ENCODE measurements at places on chromosomes 3 and 15.

DNA sequence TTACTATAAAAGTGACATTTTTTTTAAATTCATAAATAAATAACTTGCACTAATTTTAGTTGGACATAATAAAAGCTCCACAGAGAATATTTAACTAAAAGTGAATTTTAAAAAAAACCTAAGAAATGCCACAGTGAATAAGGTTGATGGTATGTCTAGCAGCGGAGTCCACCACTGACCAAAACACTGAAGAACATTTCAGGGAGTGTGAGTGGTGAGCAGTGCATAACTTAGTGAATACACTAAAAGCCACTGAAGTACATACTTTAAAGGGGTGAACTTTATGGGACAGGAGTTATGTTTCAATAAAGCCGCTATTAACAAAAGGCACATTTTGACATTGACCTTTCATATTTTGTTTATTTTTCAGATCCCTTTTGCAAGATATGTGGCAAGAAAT, 32.3 kb downstream of the SRP14 start:
- DNase-seq: no peak

DNA sequence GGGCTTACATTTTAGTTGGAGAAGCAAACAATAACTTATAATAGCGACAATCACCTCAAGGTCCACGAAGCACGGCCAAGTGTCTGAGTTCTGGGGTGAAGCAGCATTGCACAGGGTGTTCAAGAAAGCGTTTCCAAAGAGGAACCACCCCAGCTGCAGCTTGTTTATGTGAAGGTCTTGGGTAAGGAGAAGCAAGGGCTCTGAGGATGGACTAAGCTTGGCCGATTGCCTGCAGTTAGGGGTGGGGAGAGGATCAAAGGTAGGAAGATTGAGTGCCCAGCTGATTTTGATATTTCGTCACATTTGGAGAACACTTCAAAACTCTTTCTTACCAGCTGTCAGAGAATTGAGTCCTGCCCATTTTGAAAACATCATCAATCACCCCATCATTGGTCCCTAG, 321.6 kb upstream of the DNAJC19 start:
- no peak for DNase-seq

- DNase-seq: no peak
Measured at GRCh38 chr15:32884146-32884545, 166.3 kb downstream of the GREM1 start.

- no peak for DNase-seq
Measured at GRCh38 chr15:68592544-68592943, 13.8 kb downstream of the CORO2B start.

- DNase-seq: no peak
Measured at GRCh38 chr15:44489464-44489863, 47.5 kb upstream of the EIF3J start.

GRCh38 chr15:35755237-35755802, 209.4 kb upstream of the DPH6 start:
- no peak for DNase-seq

GRCh38 chr15:20358779-20359414, 182.7 kb downstream of the GOLGA6L6 start:
- no peak for DNase-seq
